Esophagus mucosa (tissue), 1 donor: ENCODE measurements at places on chromosomes 12 and 14. TPM values are rescaled to one million over a fixed set of nuclear protein-coding genes. Genes with fewer than 3 reads are reported as not detected.

GRCh38 chr14:76834241-76834661, 8.0 kb downstream of the LRRC74A start:
- ATAC-seq, result no peak

GRCh38 chr14:87013583-87013982, 979.4 kb downstream of the GALC start:
- ATAC-seq, result no peak

GRCh38 chr12:123916729-123917128, 55.9 kb downstream of the CCDC92 start:
- ATAC-seq, result no peak

- ATAC-seq, result no peak
Observed at GRCh38 chr14:57785058-57785457, 80.8 kb downstream of the SLC35F4 start.

- no peak for ATAC-seq
Observed at GRCh38 chr12:1838205-1838993, 18.0 kb downstream of the LRTM2 start.

DNA sequence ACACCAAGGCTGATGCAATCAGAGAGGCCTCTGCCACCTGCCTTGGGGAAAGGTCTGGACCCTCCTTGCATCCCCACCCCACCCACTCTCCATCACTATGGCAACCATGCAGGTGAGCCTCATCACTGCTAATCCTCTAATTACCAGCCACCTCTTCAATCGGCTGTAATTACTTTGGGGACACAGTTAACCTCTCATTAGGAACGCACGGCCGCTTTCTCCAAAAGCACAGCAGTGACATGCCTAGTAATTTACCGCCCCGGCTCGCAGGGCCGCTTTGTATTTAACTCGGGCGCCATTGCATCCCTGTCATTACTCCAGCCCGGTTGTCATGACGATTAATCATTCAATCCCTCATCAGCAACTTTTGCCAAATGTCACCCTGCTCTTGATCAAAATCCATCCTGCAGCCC, 36.3 kb upstream of the FAM222A start:
- ATAC-seq, result no peak

- no peak for ATAC-seq
Observed at GRCh38 chr12:81541121-81541520, 218.0 kb downstream of the PPFIA2 start.

DNA sequence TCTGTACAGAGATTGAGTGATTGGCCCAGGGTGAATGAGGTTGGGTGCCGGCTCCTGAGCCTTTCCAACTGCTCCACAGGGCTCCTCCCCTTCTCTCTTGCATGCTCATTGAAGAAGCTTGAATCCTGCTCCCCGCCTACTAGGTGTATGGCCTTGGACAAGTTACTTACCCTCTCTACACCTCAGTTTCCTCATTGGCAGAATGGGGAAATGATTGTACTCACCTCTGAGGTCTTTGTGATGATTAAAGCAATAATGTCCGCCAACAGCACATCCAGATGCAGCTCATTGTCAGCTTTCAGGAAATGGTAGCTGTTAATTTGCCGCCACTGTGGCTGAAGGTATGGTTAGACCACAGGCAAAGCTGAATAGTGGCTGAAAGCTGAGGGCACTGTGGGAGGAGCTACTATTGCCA, 174.1 kb downstream of the CRADD start:
- ATAC-seq, result no peak

DNA sequence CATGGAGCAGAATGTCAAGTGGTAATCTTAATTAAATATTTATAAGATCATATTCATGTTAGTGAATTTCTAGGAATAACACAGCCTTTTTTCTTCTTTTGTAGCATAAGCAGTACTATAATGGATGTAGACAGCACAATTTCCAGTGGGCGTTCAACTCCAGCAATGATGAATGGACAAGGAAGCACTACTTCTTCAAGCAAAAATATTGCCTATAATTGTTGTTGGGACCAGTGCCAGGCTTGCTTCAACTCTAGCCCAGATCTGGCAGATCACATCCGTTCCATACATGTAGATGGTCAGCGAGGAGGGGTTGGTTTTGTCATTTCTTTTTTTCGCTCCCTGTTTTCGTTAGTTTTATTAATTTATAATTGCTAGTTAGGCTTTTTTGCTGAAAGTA, 23.1 kb downstream of the AEBP2 start:
- ATAC-seq, result no peak

DNA sequence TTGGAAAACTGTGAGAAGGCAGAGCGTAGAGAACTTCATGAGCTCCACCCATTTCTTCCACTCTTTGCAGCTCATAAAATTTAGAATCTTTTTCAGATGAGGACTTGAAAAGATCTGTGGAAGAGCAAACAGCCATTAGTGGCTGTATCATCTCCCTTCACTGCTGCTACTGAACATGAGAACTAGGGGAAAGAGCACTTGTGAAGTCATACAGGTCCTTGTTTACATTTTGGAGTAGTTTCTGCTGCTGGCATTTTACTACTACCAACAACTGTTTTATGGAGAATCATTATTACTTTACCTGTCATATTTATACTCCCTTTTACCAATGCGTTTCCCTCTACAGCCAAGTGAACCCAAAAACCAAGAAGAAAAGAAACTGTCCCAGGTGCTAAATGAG, 41.0 kb downstream of the RPGRIP1 start:
- ATAC-seq, result no peak

DNA sequence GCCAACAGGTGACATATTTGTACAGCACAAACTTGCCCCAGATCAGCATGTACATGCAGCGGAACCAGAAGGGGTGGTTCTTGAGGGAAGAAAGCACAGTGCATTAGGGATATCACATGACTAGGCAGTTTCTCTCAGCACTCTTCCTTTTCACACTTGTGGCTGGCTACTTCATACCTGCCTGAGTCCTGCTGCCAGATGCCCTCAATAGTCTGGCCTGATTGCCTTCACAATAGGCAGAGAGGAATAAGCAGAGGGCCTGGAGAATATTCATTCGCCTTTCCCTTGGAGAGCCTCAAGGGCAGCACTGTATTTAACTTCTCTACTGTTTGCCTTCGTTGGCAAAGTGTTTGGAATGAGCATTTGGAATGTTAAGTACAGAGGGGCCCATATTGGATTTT, 7.9 kb downstream of the EMG1 start:
- peak; percentile 89 for ATAC-seq

GRCh38 chr14:73245480-73246325, 8.4 kb downstream of the PAPLN start:
- peak; percentile 67 for ATAC-seq

DNA sequence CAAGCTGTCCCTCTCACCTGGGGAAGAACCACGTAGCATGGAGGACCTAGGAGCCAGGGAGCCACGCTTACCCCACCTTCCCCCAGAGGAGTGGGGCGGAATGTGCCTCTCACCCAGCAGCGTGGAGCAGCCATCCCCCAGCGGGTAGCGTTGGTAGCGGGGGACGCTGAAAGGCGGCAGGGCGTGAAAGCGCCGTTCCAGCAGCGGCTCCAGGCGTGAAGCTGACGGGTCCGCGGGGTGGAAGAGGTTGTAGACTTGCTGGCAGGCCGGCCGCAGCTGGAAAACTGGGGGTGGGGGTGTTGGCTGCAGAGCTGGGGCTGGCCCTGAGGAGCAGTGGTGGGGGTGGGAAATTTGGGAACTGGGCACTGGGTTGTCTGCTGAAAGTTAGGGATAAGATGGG, 11.9 kb downstream of the ARL6IP4 start:
- ATAC-seq, result no peak

- peak; percentile 68 for ATAC-seq
Observed at GRCh38 chr14:103562179-103562428, 353 bp downstream of the BAG5 start.

GRCh38 chr14:63764103-63764502, 36.2 kb upstream of the SGPP1 start:
- no peak for ATAC-seq

GRCh38 chr12:100448656-100449055, 25.0 kb upstream of the NR1H4 start:
- no peak for ATAC-seq

DNA sequence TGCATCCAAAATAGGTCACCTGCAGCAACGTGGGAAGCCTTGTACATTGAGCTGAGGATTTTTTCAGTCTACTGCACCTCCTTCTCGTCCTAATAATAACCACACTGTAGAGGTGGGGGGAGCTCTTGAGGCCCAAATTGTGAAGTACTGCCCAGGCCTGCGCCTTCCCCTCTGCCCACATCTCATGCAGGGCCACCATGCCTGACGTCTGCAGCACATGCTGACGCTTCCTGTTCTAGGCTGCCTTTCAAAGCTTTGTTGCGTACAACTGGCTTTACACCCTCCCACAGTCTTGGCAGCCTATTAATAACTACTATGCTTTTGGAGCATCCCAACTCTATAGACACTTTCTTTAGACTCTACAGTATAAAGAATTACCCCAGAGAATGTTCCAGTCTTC, 26.5 kb upstream of the TTC7B start:
- ATAC-seq, result peak; percentile 11

DNA sequence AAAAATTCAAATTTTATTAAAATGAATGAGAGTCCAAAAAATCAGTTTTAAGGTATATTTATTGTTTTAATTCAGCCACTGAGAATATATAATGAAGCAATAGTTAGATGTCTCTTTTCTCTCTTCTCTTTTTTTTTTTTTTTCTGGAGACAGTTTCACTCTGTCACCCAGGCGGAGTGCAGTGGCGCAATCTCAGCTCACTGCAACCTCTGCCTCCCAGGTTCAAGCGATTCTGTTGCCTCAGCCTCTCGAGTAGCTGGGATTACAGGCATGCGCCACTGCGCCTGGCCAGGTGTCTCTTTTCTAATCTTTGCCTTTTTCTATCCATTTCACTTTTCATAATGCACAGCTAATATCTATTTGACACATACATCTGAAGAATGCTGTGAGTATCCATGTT, 307.1 kb upstream of the RGS6 start:
- ATAC-seq, result no peak

GRCh38 chr14:93975791-93976476, 436 bp downstream of the ASB2 start:
- no peak for ATAC-seq

DNA sequence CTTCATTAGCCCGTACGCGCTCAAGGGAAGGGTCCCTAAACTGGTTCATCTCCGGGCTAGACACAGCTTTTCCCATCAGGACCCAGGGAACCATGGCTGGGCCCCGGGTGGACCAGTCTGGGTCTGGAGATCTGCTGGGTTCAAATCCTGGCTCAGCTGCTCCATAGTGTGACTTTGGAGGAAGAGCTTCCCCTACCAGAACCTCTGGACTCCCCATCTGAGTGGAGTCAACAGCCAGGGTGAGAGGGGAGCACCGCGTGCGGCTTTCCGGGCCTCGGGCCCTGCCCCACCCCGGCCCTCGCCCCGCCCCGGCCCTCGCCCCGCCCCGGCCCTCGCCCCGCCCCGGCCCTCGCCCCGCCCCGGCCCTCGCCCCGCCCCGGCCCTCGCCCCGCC, 41.2 kb downstream of the BEGAIN start:
- ATAC-seq, result peak; percentile 1

DNA sequence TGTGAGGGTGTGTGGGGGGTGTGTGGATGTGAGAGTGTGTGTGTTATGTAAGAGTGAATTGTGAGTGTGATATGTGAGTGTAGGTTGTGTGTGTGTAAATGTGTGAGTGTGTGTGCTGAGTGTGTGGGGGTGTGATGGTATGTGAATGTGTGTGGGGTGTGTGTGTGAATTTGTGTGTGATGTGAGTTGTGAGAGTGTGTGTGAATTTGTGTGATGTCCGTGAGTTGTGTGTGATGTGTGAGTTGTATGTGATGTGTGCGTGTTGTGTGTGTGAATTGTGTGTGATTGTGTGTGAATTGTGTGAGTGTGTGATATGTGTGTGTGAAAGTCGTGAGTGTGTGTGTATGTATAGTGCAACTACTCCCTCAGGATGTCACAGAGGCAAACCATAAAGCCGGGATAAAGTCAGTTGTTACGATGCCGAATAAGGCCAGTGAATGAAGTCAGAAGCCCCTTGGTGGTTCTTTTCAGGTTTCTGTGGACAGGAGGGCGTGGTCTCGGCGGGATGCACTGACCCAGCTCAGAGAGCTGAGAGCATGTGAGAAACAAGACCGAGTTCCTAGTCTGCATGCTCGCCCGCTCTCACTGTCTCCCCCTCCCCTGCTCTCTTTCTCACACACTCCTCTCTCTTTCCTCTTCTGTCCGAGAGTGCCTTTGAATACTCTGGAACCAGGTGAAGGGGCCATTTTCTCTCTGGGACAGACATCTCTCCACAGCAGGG, 71.8 kb upstream of the MAX start:
- ATAC-seq, result no peak

The CLEC4A gene
- 0.96 TPM for total RNA-seq

The MDGA2 gene
- not detected for total RNA-seq

The ACSM4 gene
- not detected for total RNA-seq

The TGFB3 gene
- 4.3 TPM for total RNA-seq

The TMEM121 gene
- total RNA-seq, result 0.48 TPM

The LRP10 gene
- total RNA-seq, result 173 TPM

The PRR4 gene
- total RNA-seq, result 0.64 TPM

The CATSPERB gene
- total RNA-seq, result 3.3 TPM

The WNT1 gene
- total RNA-seq, result not detected

The RPL10L gene
- not detected for total RNA-seq

The SPTB gene
- total RNA-seq, result 0.08 TPM

The ZNF605 gene
- total RNA-seq, result 5.3 TPM

The SLC39A2 gene
- 15.7 TPM for total RNA-seq

The TUBA1A gene
- total RNA-seq, result 14.0 TPM

The DDX11 gene
- 17.7 TPM for total RNA-seq

The CBLN3 gene
- 0.44 TPM for total RNA-seq

The CMA1 gene
- total RNA-seq, result 0.64 TPM
